ENCODE measurements at places on chromosomes 12 and 14.

DNA sequence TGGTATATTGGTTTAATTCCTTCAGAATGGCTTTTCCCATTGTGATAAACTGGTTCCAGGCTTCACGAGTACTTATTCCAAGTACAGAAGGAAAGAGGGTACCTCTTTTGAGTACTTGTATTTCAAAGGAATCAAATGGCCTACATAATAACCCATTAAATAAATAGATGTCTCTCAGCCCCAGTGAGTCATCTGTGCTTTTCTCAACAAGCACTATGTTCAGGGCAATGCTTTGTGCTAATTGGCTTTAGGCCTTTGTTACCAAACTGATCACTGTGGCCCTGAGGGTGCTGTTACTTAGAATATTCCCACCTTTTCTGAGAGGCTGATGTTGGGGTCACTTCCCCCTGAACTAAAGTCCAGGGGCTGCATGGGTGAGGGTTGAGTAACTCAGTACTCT lies 107.1 kb downstream of the LRRK2 start:
- no peak for DNase-seq

DNA sequence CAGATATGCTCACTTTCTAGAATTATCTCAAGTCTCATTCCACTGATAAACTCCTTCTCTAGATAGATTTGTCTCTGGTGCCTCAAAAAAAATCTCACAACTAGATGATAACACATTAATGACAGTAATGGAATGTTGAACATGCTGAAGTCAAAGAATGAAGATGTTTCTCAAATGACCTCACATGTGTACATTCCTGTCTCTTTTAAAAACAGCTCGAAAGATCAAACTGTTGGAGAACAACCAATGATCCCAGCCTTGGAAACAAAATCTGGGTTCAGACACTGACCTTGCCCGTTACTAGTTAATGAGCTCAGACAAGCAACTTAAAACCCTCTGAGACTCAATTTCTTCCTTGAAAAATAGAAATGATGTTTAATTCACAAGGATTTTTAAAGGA lies 44.7 kb upstream of the KCNJ8 start:
- DNase-seq = peak; percentile 16

DNA sequence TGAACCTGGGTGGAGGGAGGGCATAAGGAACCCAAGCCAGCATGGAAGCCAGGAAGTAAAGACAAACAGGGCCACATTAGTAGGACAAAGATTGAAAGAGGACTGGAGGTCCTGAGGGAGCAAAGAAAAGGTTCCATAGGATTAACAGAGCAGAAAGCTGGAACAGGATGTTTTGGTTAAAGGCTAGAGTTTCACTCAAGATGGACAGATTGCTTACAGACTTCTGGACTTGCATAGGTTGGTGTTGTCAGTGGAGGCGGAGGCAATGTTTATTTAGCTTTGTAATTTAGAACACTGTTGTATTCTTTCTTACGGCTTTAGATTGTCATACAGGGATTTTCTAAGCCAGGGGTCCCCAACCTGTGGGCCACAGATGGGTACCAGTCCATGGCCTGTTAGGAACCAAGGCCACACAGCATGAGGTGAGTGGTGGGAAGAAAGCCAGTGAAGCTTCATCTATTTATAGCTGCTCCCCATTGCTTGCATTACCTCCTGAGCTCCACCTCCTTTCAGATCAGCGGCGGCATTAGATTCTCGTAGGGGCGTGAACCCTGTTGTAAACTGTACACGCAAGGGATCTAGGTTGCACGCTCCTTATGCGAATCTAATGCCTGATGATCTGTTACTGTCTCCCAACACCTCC lies 31.3 kb downstream of the ZNF664 start:
- DNase-seq = no peak

DNA sequence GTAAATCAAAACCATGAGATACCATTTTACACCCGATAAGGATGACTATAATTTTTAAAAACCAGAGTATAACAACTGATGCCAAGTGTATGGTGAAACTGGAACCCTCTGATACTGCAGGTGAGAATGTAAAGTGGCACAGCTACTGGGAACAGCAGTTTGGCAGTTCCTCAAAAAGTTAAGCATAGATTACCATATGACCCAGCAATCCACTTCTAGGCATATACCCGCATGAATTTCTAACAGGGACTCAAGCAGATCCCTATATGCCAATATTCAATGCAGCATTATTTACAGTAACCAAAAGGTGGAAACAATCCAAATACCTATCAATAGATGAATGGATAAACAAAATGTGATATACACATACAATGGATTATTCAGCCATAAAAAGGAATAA lies 57.4 kb downstream of the BAZ1A start:
- DNase-seq = no peak

- peak; percentile 62 for DNase-seq
Measured at GRCh38 chr14:22739423-22739822, 27.1 kb upstream of the OXA1L start.

DNA sequence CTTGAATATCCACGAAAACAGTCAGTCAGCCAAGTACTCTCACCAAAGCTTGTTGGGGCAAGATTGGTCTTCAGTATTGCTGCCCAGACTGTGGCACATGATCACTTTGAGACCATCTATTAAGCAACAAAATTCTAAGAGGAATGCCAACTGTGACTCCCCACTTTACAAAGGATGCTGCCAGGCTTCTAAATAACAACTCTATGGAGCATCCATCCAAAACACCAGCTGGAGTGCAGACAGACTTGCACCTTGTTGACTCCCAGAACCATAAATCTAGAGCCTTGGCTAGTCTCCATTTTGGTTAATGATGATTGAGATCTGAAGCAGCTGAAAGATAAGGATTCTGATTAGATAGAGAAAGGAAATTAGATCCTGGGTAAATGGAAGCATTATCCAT lies 132.8 kb downstream of the DIO2 start:
- DNase-seq = no peak

DNA sequence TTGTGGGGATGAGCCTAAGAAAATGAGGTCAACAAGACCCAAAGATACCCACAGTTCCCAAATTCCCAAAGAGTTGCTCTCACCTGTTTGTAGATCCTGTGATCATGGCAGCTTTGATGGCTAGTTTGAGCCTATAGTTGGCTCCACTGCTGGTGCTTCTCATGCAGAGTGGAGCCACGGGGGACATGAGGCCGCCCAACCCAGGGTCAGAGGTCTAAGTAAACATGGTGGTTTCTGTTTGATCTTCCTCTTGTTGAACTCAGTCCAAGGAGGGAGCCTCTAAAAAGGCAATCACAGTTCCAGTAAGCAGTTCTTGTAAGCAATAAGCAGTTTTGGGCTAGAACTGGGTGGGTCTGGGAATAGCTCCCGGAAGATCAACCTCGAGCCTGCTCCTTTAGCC lies 125.6 kb upstream of the DHRS4 start:
- no peak for DNase-seq

GRCh38 chr14:96741151-96741977 lies 55.8 kb upstream of the VRK1 start:
- DNase-seq = peak; percentile 44

DNA sequence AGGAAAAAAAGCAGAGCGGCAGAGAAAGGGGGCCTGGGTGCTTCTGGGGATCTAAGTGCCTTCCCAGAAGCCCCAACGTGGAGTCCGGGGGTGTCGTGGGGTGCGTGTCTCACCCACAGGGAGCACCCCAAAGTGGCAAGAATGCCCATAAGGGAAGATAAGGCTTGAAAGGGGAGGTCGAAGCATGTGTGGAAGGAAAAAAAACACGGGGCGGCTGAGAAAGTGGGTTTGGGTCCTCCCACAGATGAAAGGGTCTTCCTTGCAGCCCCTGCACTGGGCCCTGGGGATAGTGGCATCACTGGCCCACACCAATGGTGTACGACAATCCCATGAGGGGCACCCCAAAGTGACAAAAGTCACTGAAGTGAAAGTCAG lies 275.5 kb downstream of the ALG10 start:
- DNase-seq = no peak

- peak; percentile 70 for DNase-seq
Measured at GRCh38 chr14:104977681-104978653, at the start of gene AHNAK2. Gene AHNAK2, minus strand, starts transcription at chr14:104978374. Its CDS starts 137 bp downstream, at chr14:104978237.

GRCh38 chr12:26126340-26127284 lies 1.8 kb upstream of the BHLHE41 start:
- peak; percentile 83 for DNase-seq

DNA sequence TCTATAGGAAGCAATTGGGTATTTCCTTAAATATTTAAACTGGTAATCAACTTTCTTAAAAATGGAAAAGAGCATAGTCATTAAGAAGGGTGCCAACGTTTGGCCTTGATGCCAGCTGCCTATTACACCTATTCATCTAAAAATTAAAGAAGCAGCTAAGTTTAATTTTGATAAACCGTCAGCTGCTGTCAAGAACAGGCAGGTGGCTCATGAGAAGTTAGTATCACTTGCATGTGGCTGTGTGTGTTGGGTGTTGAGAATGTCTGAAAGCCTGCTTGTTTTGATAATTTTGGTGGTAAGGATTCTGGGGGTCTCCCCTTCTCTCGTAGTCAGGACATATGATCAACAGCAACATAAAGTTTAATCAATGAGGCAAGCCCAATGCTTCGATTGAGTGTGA lies 6.5 kb downstream of the GLRX5 start:
- DNase-seq = no peak

DNA sequence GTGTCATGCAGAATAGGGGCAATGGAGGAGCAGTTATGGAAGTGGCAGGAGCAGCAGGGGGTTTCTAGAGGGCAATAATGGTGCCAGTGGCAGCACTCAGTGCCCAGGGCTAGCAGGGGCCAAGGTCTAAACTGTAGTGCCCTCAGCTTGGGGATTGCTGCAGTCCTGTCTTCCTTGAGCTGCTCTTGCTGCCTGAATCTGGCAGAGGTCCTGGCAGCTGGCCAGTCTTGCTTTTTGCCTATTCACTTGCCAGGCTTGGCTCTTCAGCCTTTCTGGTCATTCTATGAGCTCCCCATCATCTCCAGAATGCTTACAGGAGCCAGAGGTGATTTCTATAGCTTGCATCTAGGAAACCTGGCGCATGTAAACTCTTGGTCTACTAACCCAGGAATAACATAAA lies 72.0 kb downstream of the SUDS3 start:
- DNase-seq = no peak

DNA sequence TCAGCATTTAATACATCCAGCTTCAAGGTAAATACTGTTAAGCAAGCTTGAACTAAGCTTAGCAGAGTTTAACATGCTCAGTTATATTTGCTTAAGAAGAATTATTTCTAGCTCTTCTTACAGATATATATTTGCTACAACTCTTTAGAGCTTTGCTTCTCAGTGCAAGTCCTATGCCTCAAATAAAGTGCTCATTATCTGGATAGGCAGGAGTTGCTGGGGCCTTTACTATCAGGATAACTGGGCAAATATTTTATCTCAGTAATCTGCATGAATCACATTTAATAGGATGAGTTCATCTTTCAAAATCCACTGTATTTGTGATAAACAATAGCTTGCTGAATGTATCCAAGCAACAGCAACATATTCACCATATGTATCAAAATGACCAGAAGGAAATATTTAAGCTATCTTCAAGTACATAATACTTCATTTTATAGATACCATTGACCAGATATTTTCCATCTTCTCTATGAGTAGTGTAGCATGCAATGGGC lies 187.6 kb downstream of the NOVA1 start:
- DNase-seq = peak; percentile 8

GRCh38 chr14:64500088-64500487 lies 3.5 kb downstream of the ZBTB25 start:
- DNase-seq = peak; percentile 32

GRCh38 chr12:123967121-123967586 lies 5.5 kb downstream of the CCDC92 start:
- no peak for DNase-seq

GRCh38 chr14:100536721-100537445 lies 50.3 kb downstream of the BEGAIN start:
- no peak for DNase-seq

GRCh38 chr12:124792961-124793441 lies 70.7 kb downstream of the SCARB1 start:
- no peak for DNase-seq

DNA sequence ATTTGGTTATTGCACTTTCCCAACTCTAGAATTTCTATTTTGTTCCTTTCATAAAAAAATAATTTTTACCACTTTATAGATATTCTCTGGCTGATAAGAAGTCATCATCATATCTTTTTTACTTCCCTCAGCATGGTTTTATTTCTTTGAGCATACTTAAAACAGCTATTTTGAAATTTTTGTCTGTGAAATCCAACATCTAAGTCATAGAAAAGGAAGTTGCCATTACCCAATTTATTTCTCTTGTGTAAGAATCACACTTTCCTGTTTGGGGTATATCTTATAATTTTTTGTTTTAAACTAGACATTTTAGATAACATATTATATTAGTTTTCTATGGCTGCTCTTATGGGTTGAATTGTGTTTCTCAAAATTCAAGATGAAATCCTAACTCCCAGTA lies 400.2 kb upstream of the OR4E1 start:
- DNase-seq = no peak

GRCh38 chr14:83021323-83021722 lies 1487.7 kb upstream of the SEL1L start:
- DNase-seq = no peak

Data from fibroblast of pulmonary artery (primary cell).